SW480 (cell line): ENCODE measurements at places on chromosomes 12 and 14.

GRCh38 chr14:62946221-62946620, 99.0 kb downstream of the KCNH5 start:
- DNase-seq, result no peak

DNA sequence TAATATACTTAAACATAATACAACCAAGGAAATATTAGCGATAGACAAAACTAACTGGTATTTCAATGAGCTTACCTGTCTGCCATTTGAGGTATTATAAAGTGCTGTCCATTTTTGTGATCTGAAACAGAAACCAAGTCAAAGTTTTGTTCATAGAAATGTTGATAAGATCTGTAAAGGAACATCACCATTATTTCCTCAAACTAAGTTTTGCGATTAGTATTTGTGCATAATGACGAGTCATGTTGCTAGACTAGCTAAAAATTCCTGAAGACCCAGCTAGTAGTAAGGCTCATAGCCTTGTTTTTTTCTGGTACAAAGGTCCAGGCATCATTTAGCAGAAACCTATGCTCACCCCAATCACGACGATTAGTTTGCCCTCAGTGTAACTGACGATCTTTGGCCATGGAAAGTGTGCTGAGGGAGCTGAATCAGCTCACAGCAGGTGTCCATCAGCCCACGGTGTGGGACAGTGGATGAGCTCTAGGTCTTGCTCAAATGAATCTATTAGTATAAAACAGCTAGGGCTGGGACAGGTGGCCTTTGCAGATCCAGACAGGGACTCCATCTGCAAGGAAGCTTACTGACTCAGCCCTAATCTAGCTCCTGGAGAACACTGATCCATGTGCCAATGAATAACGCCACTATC, 28.7 kb downstream of the GIT2 start:
- DNase-seq, result no peak

- no peak for DNase-seq
These were observed 299.1 kb upstream of the AMIGO2 start for GRCh38 chr12:47378907-47379306.

GRCh38 chr12:113201187-113202177, 16.0 kb downstream of the RITA1 start:
- no peak for DNase-seq

DNA sequence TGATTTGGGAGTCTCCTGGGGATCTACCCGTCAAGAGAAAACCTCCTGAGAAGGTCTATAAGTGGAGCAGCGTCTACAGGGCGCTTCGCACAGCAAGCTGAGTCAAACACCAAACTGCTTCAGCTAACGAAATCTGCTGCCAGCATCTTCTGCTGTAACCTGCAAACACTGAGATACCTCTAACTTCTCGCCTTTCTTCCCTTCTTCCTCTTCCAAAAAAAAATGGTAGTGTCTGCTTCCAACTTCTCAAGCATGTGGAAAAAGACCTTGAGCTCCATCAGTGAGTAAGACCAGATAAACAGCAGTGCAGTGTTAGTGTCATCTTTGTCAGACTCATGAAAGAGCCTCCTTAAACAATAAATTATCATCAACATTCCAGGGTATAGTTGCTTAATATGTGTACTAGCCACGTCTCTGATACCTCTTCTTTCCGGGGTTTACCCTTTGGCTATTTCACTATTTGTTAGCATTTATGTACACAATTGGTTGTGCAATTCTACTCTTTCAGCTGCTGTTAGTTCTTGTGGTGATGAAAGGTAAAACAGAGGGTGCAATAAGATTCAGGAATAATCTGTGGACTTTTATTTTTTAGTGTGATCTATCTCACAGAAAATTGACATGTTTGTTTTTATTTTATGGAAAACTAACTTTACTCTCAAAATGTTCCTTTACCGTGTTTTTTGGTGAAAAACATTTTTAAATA, 81.6 kb downstream of the LLPH start:
- no peak for DNase-seq

- no peak for DNase-seq
These were observed 878 bp upstream of the R3HDM2 start for GRCh38 chr12:57431654-57432188.

DNA sequence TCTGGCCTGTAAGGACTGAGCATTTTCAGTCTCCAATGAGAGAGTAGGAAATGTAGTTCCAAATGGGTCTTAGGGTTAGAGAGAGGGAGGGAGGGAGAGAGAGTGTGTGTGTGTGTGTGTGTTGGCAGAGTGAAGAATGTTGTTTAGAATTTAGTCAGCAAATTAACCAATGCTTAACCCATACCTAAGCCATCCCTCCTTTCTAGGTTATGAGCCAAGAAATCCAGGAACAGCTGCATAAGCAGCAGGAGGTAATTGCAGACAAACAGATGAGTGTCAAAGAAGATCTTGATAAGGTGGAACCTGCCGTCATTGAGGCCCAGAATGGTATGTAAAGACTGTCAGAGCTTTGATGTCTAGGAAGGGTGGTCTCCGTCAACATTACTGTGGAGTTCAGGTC, 56.9 kb downstream of the HSP90AA1 start:
- no peak for DNase-seq
